ENCODE measurements at places on chromosomes 2 and 18.
A peak's percentile ranks its signal among the peaks of the same experiment; 100 is the strongest.

DNA sequence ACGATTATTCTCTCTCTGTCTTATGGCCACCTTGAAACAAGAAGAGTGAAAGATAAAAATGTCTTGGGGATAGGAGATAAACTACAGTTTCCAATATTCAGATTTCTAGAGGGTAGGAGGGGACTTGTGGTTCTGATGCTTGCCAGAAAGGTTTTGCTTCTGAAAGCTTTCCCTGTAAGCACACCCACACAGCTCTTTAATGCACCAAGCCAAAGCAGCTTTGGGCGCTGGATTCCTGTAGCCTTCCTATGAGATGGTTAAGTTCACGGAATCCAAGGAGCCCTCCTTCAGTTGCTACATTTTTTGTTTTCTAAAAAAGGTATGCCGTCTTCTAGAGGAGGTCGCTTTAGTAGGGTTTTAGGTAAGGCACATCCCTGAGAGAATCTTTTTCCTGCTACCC is 4.9 kb downstream of the LRRTM1 start:
- no peak for DNase-seq

DNA sequence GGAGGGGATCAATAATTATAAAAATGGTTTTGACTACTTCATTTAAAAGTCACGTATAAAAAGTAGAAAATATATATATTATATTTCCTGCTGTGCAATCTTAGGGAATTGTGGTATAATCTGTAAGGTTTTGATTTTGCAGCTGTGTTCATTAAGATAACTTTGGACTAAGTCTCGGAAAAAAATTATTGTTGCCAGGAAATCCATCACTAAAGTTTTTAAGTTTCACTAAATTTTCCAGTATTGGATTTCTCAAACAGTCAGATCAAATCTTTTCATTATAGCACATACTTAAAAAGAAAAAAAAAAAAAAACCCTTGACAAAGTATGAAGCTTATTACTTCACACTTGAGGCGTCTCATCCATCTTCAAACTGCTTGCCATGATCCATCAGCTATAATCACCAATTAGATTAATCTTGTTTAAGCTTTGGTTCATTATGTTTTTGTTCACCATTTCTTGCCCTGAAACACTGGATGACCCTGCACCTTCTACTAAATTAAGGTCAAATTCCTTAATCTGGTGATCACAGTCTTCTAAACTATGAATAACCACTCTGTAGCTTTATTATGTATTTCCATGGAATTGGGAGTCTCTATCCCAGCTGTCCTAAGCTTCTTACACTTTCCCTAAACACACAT is 326.6 kb upstream of the COL3A1 start:
- no peak for DNase-seq

GRCh38 chr2:229868794-229869193 is 53.0 kb downstream of the TRIP12 start:
- no peak for DNase-seq

DNA sequence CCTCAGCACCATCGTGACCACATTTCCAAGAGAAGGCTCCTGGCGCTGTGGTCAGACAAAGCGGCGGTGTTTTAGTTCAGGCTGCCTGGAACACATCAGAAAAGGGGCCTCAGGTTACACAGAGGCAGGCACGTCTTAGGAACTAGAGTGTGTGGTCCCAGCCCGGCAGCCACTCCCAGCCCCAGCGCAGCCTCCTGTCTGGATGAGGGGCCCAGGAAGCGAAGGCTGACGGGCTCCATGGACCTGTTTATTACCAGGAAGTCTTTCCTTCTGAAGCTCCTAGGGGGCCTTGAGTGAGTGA is 10.0 kb upstream of the GPR55 start:
- DNase-seq = peak; percentile 9

DNA sequence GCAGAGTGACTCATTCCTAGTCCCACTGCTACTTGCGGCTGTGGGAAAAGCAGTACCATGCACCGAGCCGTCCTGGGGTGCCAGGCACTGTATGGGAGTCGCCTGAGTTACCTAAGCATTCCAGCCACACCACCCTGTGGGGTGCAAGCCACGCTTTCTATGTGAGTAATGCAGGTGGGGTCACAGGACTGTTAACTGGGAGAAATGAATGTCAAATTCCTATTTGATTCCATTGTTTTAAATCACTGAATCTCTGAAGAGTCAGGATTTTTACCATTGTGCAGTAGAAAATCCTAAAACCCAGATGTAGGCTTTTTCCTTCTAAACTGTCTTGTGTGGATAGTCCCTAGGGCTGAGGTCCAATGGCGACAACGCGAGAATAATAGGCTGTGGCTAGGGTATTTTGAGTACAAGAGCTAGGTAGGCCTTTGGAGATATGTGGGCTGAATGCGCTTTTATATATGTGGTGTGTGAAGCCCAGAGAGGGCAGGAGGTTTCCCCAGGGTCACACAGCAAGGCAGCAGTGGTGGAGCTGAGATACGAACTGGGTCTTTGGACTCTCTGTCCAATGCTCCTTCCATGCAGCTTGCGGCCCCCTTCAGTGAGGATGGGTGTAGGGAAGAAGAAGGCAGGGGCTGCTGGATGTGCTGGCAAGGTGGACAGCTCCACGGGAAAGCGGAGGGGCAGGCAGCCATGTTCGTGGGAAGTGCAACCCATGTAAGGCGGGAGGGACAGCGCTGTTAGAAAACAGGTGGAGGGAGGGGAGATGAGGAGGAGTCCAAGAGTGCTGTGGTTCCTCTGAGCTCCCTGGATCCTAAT is 83.2 kb downstream of the DDX1 start:
- no peak for DNase-seq

DNA sequence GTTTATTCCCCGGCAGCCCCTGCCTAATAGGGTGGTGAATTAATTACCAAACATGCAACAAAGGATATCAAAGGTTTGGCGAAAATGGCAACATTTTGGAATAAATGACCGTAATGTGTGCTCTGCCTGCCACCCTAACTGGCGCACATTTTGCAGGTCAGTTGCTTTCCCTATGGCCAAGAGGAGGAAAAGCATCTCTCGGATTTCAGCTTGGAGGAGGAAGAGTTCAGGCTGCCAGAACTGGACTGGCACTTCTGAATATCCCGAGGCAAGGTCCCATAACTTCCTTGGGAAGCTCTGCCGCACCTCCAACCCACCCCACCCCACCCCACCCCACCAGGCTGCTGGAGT is 37.1 kb downstream of the SLC25A52 start:
- DNase-seq = no peak

DNA sequence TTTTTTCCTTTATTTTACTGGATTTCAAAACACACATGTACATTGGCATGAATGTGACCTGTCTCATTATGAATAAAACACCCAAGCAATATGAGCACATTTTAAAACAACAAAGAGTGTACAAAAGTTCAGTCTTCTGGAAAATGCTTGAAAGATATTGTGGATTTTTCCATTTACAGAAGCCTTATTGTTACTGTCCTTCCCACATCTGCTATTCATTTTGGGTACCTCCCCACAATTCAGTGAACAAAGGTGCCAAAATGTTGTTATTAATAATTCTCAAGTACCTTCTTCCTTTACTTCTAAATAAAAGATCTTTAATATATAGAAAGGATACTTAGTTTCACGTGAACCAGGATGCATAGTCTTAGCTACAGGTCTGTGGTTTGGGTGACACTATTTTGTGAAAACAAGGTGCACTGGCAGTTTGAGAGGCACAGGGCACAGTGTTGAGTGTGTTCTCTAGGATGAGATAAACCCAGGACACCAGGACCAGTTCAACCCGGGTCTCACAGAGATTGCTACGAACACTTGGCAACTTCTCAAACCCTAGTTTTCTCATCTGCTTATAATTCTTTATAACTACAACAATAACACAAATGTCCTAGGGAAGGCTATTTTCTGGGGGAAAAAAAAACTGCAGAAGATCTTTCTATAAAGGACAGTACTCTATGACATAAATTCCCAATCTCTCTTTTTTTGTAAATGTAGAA is 84.5 kb upstream of the GALNT5 start:
- DNase-seq = no peak

GRCh38 chr18:5059696-5060032 is 137.4 kb downstream of the AKAIN1 start:
- DNase-seq = no peak

GRCh38 chr18:74380916-74381315 is 65.3 kb downstream of the C18orf63 start:
- no peak for DNase-seq

GRCh38 chr2:225042800-225043167 is 516 bp upstream of the DOCK10 start:
- DNase-seq = no peak

- no peak for DNase-seq
Measured at GRCh38 chr2:79796641-79797040, 283.8 kb downstream of the CTNNA2 start.

GRCh38 chr2:1544478-1545069 is 131.3 kb downstream of the TPO start:
- DNase-seq = no peak

DNA sequence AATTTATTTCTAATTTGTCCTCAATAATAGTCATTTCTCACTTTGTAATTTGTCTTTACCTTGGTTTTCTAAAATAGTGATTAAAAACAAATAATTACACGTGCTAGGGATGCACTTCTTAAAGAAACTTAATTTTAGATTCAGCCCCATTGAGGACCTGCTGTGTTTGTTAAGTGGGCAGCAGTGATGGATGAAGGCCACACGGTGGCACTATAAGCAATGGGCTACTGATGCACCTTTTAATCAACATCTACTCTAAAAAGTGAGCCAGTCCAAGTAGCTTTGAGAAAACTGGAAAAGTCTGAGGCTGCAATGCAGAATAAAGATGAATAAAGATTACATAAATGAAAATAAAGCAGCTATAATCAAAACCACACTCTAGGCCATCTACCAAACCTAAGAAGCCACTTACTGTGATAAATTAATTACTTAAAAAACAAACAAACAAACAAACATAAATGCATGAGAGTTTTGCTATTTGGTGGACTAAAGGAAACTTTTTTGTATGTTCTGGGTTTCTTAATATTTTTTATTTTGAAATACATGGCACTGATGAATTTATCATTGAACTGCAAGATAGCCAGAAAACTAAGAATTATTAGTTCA is 89.3 kb downstream of the PDE11A start:
- no peak for DNase-seq

DNA sequence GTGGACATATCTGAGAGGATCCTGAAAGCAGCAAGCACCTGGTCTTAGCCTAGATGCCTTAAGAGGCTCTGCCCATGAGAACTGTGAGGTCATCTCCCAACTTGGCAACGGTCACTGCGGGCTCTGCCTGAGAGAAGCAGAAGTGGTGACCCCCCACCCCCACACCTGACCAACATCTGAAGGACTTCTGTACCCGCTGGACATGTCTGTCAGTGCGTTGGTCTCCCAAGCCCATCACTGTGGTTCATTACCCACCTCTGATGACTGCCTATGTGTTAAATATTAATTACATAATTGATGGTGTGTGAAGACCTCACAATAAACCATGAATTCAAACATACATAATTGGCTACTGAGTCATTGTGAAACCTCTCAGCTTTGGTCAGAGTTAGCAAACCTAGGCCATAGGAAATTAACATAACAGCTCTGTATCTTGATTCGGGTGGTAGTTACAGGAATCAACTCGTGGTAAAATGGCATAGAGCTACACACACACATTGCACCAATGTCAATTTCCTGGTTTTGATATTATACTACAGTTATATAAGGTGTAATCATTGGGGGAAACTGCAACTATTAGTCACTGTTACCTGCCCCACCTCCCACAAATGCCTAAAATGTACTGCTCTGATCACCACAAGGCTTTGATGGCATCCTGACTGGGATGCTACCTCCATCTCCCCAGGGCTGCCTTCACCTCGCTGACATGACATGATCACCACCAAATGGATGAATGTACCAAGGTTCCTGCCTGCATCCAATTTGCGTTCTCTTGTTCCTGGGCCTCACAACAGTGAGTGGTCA is 4.3 kb upstream of the GALNT1 start:
- no peak for DNase-seq

DNA sequence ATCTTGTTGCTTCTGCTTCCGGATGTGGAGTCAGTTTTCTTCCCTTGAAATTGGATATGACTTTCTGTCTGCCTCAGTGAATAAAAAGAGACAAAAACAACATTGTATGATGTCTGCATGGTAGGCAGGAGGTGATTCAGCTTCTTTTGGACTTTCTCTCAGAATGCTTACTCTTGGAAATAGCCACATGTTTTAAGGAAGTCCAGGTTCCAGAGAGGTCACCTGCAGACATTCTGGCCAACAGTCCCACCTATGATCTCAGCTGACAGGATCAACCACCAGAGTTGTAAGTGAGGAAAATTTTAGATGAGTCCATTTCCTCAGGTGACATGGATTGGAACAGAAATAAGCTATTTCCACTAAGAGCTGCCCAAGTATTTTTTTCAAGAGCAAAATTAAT is 508.7 kb upstream of the FAM98A start:
- DNase-seq = no peak

GRCh38 chr2:138712212-138712979 is 67.8 kb downstream of the NXPH2 start:
- no peak for DNase-seq

DNA sequence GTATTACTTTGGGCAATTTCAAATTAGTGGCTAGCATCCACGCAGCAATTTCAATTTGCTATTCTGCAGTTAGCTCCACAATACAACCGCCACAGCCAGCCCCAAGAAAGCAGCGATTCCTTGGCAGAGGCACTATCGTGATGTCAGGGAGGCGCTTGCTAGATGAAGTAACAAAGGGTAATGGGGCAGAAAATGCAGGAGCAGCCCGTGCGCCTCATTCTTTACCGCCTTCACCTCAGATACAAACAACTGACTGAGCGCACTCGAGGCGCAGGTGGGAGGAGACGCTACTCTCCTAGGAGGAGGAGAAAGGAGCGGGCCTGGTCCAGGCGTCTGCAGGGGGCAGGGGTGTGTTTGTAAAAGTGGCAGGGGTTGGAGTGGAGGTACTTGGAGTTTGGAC is 76.9 kb upstream of the ASB18 start:
- DNase-seq = no peak

GRCh38 chr2:240237609-240238174 is 97.2 kb upstream of the OTOS start:
- no peak for DNase-seq

- no peak for DNase-seq
Measured at GRCh38 chr2:213181712-213182111, 30.3 kb upstream of the IKZF2 start.

GRCh38 chr2:16123856-16124780 is 183.8 kb downstream of the MYCN start:
- no peak for DNase-seq

GRCh38 chr2:220891405-220891804 is 680.7 kb downstream of the EPHA4 start:
- DNase-seq = no peak

DNA sequence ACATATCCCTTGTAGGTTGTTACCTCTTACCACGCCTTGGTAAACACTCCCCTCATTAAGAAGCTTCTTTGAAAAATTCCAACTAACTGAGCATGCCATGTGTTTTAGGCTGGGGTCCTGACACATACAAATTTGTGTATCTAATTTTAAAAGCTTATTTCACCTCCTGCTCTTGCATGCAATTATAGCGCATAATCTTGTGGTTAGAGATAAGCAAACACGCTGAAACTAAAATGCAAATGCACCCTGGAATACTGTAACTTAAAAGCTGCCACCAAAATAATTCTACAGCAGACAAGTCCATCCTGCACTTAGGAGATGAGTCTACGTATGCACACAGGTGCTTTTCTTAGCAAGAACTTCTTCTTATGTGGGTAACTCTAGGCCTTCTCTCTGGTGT is 990.2 kb downstream of the TSN start:
- DNase-seq = no peak
